Stimulated activated CD4-positive, alpha-beta T cell treated with anti-CD3 and anti-CD28 coated beads, Interleukin-4, amount 100 ng/mL, for 48 hours (primary cell): ENCODE measurements at places on chromosomes 7 and 10.

GRCh38 chr10:90745565-90745964 lies 112.3 kb downstream of the HTR7 start:
- DNase-seq: no peak

DNA sequence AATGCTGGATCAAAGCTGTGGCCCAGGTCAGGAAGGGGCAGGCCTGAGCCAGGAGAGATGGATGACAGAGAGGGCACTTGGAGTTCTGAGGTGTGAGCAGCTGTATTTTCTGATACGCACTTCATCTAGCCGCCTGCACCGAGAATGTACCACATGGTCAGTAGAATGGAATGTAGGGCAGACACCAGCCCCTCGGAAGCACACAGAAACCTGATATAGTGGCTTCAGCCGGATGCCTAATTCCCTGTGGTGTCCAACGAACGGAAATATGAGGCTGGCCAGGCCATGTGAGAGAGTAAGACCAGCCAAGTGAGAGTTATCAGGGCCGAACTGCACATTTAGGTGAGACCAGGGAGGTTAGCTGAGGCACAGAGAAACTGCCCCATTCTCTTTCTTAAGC lies 46.7 kb upstream of the PLCE1 start:
- no peak for DNase-seq

GRCh38 chr10:26903431-26904217 lies 42.9 kb upstream of the ABI1 start:
- DNase-seq: no peak

DNA sequence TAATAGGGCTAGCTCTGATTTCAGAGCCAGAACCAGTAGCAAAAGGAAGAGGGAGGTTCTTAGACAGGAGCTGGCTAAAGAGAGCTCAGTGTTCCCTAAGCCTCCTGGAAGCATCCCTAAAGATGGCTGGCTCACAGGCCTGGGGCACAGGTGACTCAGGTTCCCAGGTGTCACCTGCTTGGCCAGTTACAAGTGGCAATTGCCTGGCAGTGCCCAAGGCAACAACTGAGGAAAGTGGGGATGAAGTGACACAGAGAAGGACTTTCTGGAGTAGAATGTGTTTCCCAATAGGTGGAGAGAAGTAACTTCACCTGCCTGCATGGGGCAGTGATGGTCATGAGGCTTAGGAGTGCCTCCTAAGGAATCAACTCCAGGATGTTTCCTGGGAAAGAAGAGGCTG lies 66.5 kb upstream of the EEPD1 start:
- no peak for DNase-seq

- DNase-seq: no peak
These were observed 343.0 kb upstream of the SEMA3D start for GRCh38 chr7:85529831-85530230.

DNA sequence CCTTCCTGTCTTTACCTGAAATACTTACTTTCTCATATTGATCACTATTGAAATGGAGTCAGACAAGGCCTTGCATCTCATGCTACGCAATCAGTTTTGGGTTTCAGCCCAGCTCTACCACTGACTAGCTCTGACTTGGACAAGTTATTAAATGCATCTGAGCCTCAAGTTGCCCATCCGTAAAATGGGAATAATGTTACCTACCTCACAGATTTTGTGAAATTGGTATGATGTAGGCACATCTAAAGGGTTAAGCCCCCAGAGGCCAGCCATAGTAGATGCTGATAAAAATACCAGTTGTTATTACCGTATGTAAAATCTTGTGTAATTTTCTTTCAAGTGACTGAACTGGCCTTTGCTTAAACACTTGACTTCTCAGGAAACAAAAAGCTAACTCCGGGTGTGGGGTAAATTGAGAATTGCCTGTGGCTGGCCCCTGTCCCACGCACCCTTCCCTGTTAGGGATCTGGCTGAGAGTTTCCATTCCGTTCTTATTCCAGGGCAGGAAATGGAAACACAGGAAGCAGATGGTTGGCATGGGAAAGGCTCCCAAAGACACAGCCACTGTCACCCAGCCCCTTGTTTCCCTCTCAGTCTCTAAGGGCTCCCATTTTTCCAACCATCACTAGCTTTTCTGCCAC lies 7.5 kb downstream of the DUSP5 start:
- DNase-seq: no peak

- DNase-seq: no peak
These were observed 175.2 kb downstream of the BMPER start for GRCh38 chr7:34080513-34080912.

- peak; percentile 75 for DNase-seq
These were observed 65.3 kb upstream of the SLF2 start for GRCh38 chr10:100847440-100847839.

GRCh38 chr7:20474249-20474648 lies 141.2 kb upstream of the ABCB5 start:
- DNase-seq: no peak
